ENCODE measurements at places on chromosomes 3 and 15. TPM values are rescaled to one million over a fixed set of nuclear protein-coding genes. Genes with fewer than 3 reads are reported as not detected.

FAM227B gene
- 3.7 TPM for polyA plus RNA-seq

CSPG4 gene
- polyA plus RNA-seq, result 7.4 TPM

TJP1 gene
- 22.7 TPM for polyA plus RNA-seq

MOBP gene
- polyA plus RNA-seq, result not detected

SLC26A6 gene
- 8.9 TPM for polyA plus RNA-seq

IGSF10 gene
- polyA plus RNA-seq, result 0.56 TPM

ZNF620 gene
- 1.3 TPM for polyA plus RNA-seq

All from adipose tissue (tissue), 3 donors.